Activated CD4-positive, alpha-beta T cell treated with anti-CD3 and anti-CD28 coated beads, Interleukin-2, amount 10 ng/mL, durations not matched to agents 7 days and 5 days (primary cell): ENCODE measurements at places on chromosomes 4 and X. TPM values are rescaled to one million over a fixed set of nuclear protein-coding genes. Genes with fewer than 3 reads are reported as not detected.

Gene ZNF630
- 0.52 TPM for total RNA-seq

Gene PRSS12
- total RNA-seq: not detected

Gene HSFX1
- 0.89 TPM for total RNA-seq

Gene KIF4A
- total RNA-seq: 41.5 TPM

Gene CENPVL1
- total RNA-seq: not detected

Gene SPIN2A
- total RNA-seq: 1.00 TPM

Gene PAQR3
- 15.4 TPM for total RNA-seq

Gene MAOA
- 0.12 TPM for total RNA-seq

Gene LRIT3
- total RNA-seq: 0.20 TPM

Gene P2RY10
- total RNA-seq: 72.3 TPM

Gene USP38
- 24.7 TPM for total RNA-seq

Gene WAS
- total RNA-seq: 177 TPM

Gene DCK
- total RNA-seq: 84.1 TPM
